Colonic mucosa (tissue), 4 donors: ENCODE measurements at places on chromosomes 12 and 14.

DNA sequence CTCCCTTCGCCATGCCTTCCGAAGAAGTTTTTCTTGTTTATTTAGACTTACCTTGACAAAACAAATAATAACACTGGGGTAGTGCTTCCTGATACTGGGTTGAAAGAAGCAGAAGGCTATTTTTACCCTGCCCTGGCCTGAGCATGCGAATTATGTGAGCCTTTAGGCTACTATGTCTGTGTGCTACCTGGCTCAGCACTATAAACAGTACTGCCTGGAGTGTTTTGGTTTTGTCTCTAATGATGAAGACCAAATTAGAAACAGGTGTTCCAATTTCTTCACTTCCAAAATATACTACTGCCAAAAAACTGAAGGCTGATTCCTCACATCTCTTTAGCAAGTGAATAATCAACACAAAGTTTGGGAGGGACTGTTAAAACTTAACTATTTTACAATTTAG lies 7.6 kb upstream of the OVCH1 start:
- no peak overlapping the region for H3K4me3 ChIP-seq
- no peak for DNase-seq
- no peaks in the 10 kb centered on the region for H3K36me3 ChIP-seq
- H3K4me1 ChIP-seq, result no peaks in the 10 kb centered on the region

DNA sequence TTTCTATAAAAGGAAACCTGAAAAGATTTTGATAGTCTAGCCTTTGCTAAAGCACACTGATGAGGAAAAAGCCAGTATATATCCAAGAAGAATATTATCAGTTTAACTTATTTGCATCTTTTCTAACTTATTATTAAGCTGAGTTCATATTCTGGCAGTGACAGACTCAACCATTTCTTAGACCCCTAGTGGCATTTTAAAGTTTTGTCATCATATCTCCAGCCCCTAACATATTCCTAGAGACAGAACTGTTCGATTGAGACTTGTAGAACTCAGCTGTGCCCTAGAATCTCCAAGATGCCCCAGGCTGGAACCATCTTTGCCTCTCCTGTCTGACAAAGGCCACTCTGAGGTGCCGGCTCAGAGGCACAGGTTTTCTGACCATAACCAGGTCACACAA lies 365.6 kb downstream of the NELL2 start:
- no peak overlapping the region for H3K27ac ChIP-seq
- DNase-seq, result no peak
- H3K27me3 ChIP-seq, result no peaks in the 10 kb centered on the region
- H3K36me3 ChIP-seq, result no peaks in the 10 kb centered on the region
- H3K4me3 ChIP-seq, result no peak overlapping the region
- H3K4me1 ChIP-seq, result no peaks in the 10 kb centered on the region

- H3K27me3 ChIP-seq, result no peaks in the 10 kb centered on the region
- H3K4me3 ChIP-seq, result no peak overlapping the region
- peaks cover 2% of the 10 kb centered on the region for H3K4me1 ChIP-seq
- H3K36me3 ChIP-seq, result no peaks in the 10 kb centered on the region
- no peak overlapping the region for H3K27ac ChIP-seq
Measured at GRCh38 chr12:6692888-6693287, 3.7 kb upstream of the ZNF384 start.

GRCh38 chr14:68649476-68650189 lies 143.2 kb downstream of the ZFP36L1 start:
- no peak overlapping the region for H3K27ac ChIP-seq
- H3K4me3 ChIP-seq, result no peak overlapping the region
- H3K4me1 ChIP-seq, result no peaks in the 10 kb centered on the region
- H3K27me3 ChIP-seq, result no peaks in the 10 kb centered on the region
- peak; percentile 11 for DNase-seq

DNA sequence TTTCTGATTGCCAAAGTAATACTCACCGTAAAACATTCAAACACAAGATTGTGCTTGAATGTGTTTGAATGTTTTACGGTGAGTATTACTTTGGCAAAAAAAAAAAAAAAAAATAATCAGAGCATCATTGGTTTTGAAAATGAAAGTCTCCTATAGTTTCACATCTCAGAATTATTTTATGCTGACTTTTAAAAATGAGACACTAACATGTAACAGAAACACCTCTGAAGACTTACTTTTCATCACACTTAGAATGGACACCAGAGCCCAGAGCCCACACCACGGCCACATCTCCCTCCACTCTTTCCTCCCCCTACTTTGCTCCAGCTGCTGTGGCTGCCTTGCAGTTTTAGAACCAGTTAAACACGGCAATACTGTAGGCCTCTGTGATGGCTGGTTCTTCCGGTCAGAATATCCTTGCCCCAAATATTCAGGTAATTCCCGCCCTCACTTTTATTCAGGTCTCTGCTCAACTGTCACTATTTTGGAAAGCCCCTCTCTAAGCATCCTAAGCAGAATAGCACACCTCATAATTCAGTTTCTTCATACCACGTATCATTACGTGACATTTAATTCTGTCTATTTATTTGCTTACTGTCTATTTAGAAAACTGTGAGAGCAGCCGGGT lies 138.9 kb upstream of the MAX start:
- no peak overlapping the region for H3K27ac ChIP-seq
- H3K36me3 ChIP-seq, result no peaks in the 10 kb centered on the region
- no peak overlapping the region for H3K4me3 ChIP-seq
- H3K27me3 ChIP-seq, result no peaks in the 10 kb centered on the region
- DNase-seq, result no peak

DNA sequence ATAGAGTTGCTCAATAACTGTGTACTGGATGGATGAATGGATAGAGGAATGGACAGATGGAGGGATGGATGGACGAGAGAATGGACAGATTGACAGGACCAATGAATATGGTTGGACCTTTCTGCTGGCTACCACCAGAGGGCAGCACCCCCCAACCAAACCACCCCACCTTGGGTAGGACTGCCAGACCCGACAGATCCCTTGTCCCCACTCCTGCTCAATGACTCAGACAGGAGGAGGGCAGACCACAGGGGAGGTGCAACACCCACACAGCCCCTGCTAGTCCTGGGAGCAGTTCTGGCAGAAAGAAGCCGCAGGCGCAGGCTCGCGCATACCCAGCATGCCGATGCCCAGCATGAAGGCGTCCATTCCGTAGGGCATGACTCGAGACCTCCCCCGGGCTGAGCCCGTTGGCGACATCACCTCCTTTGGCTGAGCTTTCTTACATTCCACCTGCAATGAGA lies 12.4 kb downstream of the MSI1 start:
- no peaks in the 10 kb centered on the region for H3K4me1 ChIP-seq
- peak; percentile 78 for DNase-seq
- no peaks in the 10 kb centered on the region for H3K36me3 ChIP-seq
- no peaks in the 10 kb centered on the region for H3K27me3 ChIP-seq
- no peak overlapping the region for H3K4me3 ChIP-seq

DNA sequence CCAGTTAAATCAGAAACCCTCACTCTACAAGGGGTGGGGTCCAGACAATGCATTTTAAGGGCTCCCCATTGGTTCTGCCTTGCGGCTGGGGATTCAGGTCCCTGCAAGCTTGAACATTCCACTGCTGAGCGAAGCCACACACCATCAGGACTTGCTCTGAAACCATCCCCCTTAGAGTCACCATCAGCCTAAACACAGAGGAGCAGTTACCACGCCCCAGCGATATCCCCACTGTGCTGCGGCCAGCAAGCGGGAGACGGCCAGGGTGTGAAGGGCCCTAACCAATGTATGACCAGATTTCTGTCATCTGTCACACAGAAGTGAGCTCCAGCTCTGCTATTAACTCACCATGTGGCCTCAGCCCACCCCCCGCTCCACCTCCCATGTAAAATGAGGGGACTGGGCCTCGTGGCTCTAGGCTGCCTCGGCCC lies 29.7 kb downstream of the CCDC88C start:
- H3K27me3 ChIP-seq, result no peaks in the 10 kb centered on the region
- H3K4me3 ChIP-seq, result no peak overlapping the region
- H3K36me3 ChIP-seq, result no peaks in the 10 kb centered on the region
- H3K27ac ChIP-seq, result peak overlapping the region; percentile 37

DNA sequence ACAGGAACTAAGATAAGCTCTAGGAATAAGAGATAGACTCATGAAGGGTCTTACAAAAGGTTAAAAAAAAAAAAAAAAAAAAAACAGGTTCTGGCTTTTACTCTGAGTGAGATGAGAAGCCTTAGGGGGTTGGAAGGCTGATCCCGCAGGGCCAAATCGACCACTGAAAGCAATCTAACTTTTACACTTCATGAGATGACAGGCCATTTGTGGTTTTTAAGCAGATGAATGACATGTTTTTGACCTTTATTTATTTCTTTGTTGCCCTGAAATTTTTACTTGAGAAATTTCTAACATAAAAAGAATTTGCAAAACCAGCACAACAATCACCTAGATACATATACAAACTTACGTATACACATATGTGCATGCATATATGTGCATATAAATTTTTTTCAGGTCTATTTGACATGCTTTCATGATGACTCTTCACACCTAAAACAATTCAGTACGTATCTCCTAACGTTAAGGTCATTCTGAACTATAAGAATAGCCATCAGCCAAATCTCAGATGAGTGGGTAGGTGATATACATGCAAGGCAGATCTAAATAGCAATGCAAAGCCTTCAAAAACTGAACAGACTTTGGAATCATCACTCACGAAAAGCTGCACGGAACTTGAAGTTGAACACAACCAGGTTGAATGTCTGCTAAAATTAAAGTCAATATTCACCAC lies 87.0 kb downstream of the R3HDM2 start:
- no peak overlapping the region for H3K4me3 ChIP-seq
- no peaks in the 10 kb centered on the region for H3K4me1 ChIP-seq
- DNase-seq, result no peak

- no peak overlapping the region for H3K4me3 ChIP-seq
- H3K27ac ChIP-seq, result no peak overlapping the region
- H3K36me3 ChIP-seq, result no peaks in the 10 kb centered on the region
- H3K27me3 ChIP-seq, result no peaks in the 10 kb centered on the region
- H3K4me1 ChIP-seq, result no peaks in the 10 kb centered on the region
- DNase-seq, result peak; percentile 18
Measured at GRCh38 chr12:87848248-87848868, 180.8 kb downstream of the C12orf50 start.

- H3K4me3 ChIP-seq, result no peak overlapping the region
- H3K4me1 ChIP-seq, result no peaks in the 10 kb centered on the region
- H3K27me3 ChIP-seq, result no peaks in the 10 kb centered on the region
- no peak overlapping the region for H3K27ac ChIP-seq
- H3K36me3 ChIP-seq, result no peaks in the 10 kb centered on the region
Measured at GRCh38 chr14:36405589-36406274, 85.3 kb upstream of the MBIP start.

DNA sequence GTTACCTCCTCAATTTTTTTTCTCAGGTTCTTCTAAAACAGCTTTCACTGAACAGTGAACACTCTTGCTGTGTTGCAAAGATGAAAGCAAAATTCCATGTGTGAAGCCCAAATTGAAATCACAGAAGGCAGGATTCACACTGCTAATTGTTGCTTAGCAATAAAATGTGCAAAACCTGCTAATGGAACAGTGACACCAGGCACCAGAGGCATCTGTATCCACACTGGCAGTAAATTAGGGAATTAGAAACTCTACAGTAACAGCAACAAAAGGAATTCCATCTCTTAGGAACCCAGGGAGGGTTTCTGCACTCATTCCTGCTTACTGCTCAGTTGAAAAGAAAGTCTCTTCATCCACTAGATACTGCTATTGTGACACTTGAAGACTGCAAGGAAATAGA lies 202.3 kb downstream of the GXYLT1 start:
- no peaks in the 10 kb centered on the region for H3K4me1 ChIP-seq
- no peak for DNase-seq
- no peaks in the 10 kb centered on the region for H3K27me3 ChIP-seq
- no peaks in the 10 kb centered on the region for H3K36me3 ChIP-seq
- H3K27ac ChIP-seq, result no peak overlapping the region

GRCh38 chr12:66025477-66025876 lies 105.1 kb downstream of the LLPH start:
- H3K27me3 ChIP-seq, result peaks cover 3% of the 10 kb centered on the region
- no peak overlapping the region for H3K27ac ChIP-seq
- no peak overlapping the region for H3K4me3 ChIP-seq
- no peak for DNase-seq
- no peaks in the 10 kb centered on the region for H3K4me1 ChIP-seq
- no peaks in the 10 kb centered on the region for H3K36me3 ChIP-seq
